Activated CD4-positive, alpha-beta T cell treated with anti-CD3 and anti-CD28 coated beads, Interleukin-2, Interleukin-6, amounts not matched to agents 100 ng/mL and 50 ng/mL, durations not matched to agents 16 hours and 8 hours (primary cell): ENCODE measurements at places on chromosomes 16 and 17.

DNA sequence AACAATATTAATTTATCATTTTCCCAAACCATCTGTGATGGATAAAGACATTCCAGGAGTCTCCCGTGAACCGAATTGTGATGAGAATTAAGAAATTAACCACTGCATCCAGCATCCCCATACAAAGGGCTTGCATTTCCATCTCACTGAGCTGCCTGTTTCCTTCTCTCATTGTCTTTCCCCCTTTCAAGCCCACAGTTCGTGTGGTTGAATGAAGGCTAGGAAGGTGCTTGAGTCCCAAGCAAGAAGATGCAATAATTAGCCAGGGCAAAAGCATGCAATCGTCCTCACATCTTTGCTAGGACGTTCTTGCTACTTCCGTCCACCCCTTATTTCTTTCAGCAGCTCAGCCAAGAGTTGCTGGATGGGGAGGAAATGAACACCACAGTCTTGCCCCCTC, 146.1 kb downstream of the NTN1 start:
- no peak for DNase-seq

- DNase-seq: no peak
These were observed 26.6 kb downstream of the IQCK start for GRCh38 chr16:19744670-19745069.

- no peak for DNase-seq
These were observed 60.1 kb downstream of the SRCIN1 start for GRCh38 chr17:38545531-38546225.

GRCh38 chr17:40848583-40849235, 18.3 kb downstream of the KRT12 start:
- DNase-seq: no peak

DNA sequence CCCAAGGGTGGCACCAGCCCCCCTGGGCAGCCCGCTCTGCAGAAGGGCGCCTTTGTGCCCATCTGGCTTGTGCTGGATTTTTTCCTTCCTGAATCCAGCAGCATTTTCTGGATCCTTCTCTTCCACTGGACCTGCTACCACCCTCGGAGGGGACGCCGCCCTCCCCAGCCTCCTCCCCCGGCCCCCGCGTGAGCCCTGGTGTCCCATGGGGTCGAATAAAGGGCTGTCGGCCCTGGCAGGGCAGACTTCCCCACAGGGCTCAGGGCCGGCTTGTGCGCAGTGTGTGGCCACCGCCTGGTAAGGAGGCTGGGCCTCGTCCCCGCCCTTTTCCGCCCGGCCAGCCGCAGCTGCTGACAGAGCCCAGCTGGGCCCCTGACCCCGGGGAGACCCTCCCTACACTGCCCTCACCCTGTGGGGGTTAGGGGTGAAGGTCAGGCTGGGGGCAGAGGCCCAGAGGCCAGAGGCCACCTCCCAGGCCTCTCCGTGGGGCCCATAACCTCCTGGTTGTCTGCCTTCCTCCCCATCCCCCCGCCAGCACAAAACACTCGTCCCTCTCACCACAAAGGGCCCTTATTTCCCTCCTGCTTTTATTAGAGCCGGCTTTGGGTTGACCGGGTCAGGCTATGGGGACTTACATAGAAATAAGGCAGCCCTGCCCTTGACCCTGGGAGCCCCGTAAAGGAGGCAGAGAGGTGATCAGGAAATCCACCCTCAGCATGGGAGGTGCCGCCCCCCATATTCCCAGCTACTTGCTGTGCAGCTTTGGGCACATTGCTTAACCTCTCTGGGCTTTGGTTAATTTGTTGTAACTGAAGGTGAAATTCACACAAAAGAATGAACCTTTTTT, 179.3 kb upstream of the CIBAR2 start:
- DNase-seq: no peak

DNA sequence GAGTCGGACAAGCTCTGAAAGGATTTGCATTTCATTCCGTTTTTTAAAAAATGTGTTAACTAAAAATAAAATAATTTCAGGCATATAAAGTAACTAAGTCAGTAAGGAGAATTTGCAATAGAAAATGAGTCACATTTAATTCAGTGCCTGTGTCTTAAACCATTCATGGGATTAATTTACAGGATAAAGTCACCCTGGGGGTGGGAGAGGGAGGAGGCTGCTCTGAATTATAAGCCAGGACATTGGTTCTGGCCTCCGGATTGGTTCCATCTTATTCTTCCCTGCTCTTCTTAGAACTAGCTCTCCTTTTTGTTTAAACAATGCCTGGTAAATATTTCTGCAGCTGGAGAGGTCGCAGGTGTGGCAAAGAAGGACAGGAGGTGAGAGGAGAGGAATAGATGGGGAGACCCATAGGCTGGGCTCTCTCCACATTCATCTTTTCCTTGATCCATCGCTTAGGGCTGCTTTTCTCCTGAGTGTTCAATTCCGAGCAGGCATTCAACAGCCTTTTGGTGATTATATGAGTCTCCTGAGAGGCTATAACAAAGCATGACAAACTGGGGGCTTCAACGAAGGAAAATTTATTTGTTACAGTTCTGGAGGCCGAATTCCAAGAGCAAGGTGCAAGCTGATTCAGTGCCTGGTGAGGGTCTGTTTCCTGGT, 319.2 kb downstream of the PHKB start:
- DNase-seq: no peak

- peak; percentile 89 for DNase-seq
These were observed 3.1 kb upstream of the SETD6 start for GRCh38 chr16:58511933-58512815.

DNA sequence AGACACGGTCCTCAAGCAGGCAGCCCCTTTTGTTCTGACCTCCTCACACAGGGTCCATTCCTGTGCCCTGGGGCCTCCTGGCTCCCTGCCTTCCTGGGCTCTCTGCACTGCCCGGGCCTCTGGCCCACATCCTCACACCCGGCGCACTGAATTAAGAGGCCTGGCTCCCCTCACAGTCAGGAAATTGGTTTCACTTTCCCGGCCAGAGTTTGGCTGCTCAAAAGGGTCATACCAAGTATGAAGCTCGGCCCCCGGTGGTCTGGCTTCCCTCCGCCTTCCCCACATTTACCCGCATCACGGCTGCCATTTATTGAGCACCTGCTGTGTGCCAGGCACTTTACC, 220.0 kb downstream of the NTN1 start:
- no peak for DNase-seq

- no peak for DNase-seq
These were observed 104.7 kb downstream of the SMG6 start for GRCh38 chr17:2198927-2199326.

DNA sequence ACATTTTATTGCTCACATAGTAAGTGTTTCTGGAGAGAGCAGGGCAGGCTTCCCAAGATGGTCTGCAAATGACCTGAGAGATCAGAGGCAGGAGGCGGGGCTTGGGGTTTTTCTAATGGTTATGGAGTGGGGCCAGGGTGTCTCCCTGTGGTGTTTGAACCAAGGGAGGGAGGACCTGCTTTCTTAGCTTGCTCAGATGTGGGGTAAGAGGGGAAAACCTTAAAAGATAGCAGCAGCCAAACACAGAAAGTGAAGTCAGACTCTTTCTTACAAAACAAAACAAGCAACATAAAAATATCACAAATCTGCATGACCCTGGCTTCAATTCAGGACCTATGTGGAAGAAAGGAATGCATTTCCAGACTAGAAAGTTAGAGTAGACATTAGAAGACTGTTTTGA, 22.9 kb upstream of the DNAJA2 start:
- no peak for DNase-seq

DNA sequence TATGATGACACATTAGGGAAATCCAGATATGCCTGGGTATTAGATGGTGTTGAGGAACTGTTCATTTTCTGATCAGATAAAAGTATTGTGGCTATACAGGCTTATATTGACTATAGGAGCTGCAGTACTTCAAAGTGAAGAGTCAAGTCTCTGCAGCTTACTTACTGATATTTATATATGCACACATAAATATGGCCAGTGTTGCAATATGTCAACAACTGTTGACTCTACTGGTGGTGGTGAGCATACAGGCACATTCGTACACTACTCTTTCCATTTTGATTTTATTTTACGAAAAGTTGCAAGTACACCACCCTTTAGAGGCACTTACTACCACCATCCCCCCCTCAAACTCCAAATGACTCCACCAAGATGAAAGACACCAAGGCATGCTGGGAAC, 2.5 kb downstream of the CIAO2B start:
- DNase-seq: no peak

- no peak for DNase-seq
These were observed 34.5 kb upstream of the MEOX1 start for GRCh38 chr17:43695970-43696865.

- no peak for DNase-seq
These were observed 741.1 kb downstream of the CDH11 start for GRCh38 chr16:64380751-64381150.

DNA sequence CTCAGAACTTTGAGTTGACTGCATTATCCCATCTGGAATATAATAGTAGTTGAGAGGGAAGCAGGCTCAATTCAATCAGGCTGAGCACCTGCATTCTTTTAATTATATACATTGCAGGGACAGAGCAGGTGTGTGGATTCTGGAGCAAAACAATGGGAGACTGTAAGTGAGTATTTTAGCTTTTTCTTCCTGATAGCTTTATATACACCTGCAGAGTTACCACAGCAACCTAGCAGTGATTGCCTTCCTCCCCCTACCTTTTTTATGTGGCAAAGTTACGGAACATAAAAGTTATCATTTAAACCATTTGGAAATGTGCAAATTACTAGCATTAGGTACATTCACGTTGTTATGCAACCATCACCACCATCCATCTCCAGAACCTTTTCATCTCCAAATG, 25.4 kb upstream of the RHOT1 start:
- DNase-seq: no peak

GRCh38 chr16:1058216-1058615, 14.3 kb upstream of the SSTR5 start:
- DNase-seq: no peak

- no peak for DNase-seq
These were observed 558 bp downstream of the HSD3B7 start for GRCh38 chr16:30985401-30986128.

- DNase-seq: no peak
These were observed 601 bp downstream of the CDH15 start for GRCh38 chr16:89172171-89172527.

DNA sequence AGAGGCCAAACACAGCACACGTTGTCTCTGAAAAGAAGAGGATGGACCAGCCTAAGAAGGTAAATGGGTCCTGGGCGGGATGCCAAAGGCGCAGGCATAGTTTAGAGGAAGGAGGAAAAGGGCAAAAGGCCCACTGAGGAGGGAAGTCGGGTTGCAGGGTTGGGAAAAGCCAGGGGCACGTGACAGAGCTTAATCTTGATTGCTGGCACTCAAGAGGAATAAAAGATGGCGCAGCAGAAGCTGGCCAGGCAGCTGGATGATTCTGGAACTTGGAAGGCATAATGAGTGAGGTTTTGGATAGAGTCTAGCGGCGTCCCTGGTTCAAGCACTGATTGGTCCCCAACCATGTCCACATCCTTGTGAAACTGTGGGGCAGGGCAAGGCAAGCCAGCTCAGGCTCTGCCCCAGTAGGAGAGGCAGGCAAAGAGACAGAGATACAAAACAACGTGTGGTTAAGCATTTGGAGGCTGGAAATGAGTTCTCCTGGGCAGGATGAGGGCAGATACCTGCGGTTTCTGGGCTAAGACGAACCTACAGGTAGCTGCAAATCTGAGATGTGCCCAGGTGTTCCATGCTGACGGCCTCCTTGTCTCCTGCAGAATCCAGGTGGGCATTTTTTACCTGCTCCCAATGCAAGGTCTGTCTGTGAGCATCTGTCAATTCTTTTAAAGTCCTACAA, 52.7 kb upstream of the CIBAR2 start:
- no peak for DNase-seq

DNA sequence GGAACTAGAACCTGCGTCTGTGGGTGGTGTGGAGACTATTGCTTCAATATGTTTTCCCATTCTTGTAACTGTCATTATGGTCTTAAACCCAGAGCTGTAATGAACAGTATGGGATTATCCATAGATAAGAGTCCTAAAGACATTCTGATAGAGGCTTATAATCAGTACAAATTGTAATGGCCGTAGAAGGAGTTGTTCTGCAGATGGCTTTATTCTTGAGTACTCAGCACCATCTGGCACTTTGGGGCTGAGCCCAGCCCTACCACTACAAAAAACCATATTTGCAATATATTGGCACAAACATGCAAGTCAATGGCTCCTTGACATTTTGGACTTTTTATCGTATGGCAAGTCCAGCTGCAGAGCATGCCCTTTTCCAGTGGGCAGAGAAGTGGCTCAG, 150.0 kb downstream of the HS3ST4 start:
- DNase-seq: no peak

GRCh38 chr16:85002099-85002541, 9.2 kb downstream of the ZDHHC7 start:
- no peak for DNase-seq

DNA sequence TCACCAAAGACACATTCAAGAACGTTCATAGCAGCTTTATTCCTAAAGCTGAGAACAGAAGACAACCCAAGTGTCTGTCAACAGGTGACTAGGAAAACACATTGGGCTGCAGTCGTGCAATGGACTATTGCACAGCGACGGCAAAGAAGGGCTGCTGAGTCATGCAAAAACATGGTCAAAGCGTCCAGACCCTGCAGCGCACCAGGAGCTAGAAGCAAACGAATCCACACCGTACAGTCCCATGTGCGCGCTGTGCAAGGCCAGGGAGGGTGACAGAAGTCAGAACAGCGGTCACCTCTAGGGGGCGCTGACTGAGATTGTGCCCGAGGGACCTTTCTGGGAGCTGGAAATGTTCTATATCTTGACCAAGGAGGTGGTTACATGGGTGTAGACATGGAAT, 266.4 kb downstream of the MAF start:
- peak; percentile 28 for DNase-seq

- no peak for DNase-seq
These were observed 15.7 kb upstream of the DHX8 start for GRCh38 chr17:43467981-43468581.

GRCh38 chr17:68399638-68400403, 57.5 kb downstream of the WIPI1 start:
- peak; percentile 57 for DNase-seq

DNA sequence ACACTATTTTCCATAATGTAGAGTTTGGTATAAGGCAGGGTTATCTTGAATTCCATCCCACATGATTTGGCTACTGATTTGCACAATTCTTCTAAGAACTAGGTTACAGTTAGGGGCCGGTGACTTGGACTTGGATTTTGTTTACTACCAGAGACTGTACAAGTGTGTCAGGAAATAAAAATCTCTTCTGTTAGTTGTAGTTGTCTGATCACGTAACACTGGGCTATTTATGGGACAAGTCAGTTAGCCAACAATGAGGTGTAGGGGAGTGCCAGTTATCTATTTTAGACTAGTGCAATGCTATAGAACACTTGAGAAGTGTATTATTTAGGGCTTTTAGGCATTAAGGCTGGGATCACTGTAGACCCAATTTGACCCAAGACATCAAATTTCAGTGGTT, 39.7 kb upstream of the GHDC start:
- no peak for DNase-seq

DNA sequence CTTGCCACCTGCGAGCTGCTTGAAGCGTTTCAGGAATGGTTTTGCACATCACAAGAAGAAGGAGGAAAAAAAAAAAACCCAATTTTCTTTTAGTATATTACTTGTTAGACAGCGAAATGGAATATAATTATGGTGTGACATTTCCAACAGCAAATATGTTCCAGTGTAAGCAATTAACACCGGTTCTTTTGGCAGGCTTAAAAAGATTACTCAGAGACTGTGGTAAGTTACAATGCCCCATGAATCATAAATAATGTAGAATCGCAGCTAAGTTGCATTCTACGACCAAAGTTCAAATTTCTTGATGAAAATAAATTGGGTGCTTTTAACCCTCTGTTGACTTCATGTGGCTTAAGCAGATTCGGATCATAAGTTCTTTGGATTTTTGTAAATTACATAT, 245.2 kb downstream of the XYLT1 start:
- DNase-seq: no peak

GRCh38 chr17:47726796-47727703, 6.0 kb upstream of the TBX21 start:
- DNase-seq: no peak
